T-helper 9 cell (primary cell): ENCODE measurements at places on chromosomes 3 and 15.
A peak's percentile ranks its signal among the peaks of the same experiment; 100 is the strongest.

- no peak for DNase-seq
These were observed 51.1 kb downstream of the CHST2 start for GRCh38 chr3:143170676-143171075.

GRCh38 chr15:50257924-50258323 is 7.6 kb downstream of the HDC start:
- DNase-seq = no peak

- no peak for DNase-seq
These were observed 7.7 kb downstream of the SLC6A6 start for GRCh38 chr3:14410106-14410502.

DNA sequence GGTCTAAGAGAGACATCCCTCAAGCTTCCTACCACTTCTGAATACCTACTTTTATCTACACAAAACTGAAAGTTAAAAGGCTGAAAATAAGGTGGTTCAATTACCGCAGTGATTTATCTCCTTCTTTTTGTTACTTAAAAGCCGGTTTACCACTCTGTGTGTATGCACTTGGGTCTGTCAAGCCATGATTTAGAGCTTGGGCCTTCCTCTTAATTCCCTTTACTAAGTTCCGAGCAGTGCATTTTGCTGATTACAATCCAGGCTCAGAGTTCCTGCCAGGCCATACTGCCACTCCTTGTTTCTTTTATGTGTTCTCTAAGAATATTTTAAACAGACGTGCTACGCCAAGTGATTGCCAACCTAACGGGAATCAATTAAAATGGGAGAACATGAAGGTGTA is 16.5 kb downstream of the KCTD6 start:
- no peak for DNase-seq

- DNase-seq = no peak
These were observed 1026.0 kb downstream of the TUSC7 start for GRCh38 chr3:117735481-117736101.

- DNase-seq = no peak
These were observed 30.4 kb downstream of the FSTL1 start for GRCh38 chr3:120420360-120420759.

DNA sequence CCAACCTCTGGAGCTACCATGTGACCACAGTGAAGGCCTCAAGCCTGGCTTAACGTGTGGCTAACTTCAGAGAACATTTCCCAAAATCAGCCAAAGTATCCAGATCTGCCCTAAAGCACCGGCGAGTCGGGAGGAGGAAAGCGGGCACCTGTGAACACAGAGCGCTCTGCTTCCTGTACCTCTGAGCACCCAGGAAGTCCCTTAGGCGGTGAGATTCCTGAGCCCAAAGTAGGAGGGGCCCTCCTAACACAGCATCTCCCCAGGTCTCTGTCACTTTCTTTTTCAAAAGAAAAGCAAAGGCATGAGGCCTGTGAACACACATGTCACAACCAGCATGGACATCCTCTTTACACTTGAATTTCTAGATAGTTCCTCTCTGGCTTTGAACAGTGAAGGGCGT is 944 bp upstream of the EIF4E3 start:
- peak; percentile 47 for DNase-seq

DNA sequence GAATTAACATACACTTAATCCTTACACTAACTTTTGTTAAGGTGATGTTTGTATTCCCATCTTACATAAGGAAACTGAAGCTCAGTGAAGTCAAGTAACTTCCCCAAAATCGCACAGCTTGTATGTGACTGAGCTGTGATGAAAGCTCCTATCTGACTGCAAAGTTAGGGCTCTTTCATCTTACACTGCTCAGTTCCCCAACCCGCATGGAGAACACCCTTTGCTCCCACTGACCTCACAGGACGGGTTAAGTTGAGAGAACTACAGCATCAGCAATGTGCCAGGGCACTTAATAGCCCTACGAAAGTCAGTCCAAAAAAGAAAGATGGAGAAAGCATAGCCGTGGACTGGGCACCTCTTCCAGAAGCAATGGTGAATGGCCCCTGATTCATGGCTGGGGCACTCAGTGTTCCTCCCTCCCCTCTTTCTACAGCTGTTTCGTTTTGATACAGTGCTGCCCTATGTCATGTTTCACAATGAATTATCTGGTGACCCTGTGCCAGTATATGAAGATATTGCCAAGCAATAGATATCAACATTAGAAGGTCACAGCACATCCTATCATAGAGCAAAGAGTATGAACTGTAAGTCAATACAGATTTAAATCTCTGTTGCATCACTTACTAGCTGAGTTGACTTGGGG is 38.0 kb downstream of the CADPS start:
- DNase-seq = no peak

GRCh38 chr3:150174179-150174578 is 203.5 kb upstream of the PFN2 start:
- no peak for DNase-seq

- DNase-seq = no peak
These were observed 101.9 kb downstream of the CHDH start for GRCh38 chr3:53744351-53744750.

DNA sequence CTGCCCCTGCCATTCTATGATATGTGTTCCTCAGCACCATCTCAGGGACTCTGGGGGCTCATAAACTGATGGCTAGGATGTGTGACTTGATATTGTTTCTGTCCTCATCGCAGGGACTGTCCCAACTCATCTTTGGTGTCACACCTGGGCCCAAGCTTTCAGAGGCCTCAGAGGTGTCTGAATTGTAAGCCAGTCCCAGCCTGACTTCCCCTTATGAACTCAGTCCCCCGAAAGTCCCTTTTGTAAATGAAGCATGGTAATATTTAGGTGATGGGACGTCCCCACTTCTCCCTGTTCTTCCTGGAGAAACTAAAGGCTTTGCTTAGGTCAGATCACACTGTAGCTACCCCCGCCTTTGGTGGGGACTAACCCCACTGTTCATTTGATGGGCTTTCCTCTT is 142.4 kb upstream of the TLE3 start:
- no peak for DNase-seq

DNA sequence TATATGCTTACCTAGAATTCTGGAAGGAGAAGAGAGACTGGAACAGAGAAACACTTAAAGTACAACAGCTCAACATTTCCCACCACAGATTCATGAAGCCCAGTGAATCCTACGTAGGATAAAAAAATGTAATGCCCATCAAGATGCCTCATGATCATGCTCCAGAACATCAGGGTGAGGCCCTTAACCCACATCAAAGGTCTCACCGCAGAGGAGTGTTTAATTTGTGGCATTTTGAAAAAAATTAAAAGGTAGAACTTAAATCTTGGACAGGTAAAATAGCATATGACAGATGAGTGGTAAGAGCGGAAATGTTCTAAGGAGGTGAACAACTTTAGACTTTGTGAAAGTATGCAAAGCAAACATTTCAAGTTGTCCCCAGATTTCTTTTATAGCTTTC is 9.7 kb upstream of the SLC6A20 start:
- no peak for DNase-seq

DNA sequence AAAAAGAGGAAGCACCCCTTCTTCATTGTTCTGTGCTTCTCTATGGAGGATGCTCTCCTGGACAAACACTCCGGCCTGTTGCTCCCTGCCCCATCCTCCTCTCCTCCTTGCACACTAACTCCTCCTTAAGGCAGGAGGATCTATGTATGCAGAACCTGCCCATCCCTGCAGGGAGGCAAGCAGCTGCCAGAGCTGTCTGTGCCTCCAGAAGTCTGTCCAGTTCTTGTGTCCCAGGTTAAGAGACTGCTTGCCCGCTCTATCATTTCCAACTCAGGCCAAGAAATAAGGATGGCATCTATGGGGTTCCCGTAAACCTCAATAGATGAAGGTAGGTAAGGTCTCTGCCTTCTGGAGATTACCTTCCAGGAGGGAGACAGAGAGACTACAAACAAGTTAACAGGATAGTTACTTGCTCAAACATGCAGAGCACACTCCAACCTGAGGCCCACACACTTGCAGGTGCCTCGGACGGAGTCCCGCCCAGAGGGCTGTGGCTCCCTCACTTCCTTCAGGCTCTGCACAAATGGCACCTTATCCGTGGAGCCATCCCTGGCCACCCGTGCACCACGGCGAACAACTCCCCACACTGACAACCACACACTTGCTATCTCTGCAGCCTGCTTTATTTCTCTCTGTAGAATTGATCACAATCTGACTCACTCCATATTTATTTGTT is 6.9 kb downstream of the XXYLT1 start:
- DNase-seq = no peak

- no peak for DNase-seq
These were observed 378.1 kb downstream of the TIGIT start for GRCh38 chr3:114671741-114672510.

- DNase-seq = no peak
These were observed 3.3 kb downstream of the CERS3 start for GRCh38 chr15:100525436-100525835.

- DNase-seq = no peak
These were observed 4.7 kb downstream of the KBTBD13 start for GRCh38 chr15:65081270-65081669.

DNA sequence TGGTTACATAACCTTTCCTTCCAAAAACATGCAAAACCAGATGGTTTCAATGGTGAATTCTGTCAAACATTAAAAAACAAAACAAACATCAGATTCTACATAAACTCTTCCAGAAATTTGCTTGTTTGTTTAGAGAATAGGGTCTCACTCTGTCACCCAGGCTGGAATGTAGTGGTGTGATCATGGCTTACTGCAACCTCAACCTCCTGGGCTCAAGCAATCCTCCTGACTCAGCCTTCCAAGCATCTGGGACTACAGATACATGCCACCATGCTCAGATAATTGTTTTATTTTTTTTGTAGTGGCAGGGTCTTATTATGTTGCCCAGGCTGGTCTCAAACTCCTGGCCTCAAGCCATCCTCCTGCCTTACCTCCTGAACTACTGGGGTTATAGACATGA is 36.1 kb downstream of the FBXL2 start:
- no peak for DNase-seq

DNA sequence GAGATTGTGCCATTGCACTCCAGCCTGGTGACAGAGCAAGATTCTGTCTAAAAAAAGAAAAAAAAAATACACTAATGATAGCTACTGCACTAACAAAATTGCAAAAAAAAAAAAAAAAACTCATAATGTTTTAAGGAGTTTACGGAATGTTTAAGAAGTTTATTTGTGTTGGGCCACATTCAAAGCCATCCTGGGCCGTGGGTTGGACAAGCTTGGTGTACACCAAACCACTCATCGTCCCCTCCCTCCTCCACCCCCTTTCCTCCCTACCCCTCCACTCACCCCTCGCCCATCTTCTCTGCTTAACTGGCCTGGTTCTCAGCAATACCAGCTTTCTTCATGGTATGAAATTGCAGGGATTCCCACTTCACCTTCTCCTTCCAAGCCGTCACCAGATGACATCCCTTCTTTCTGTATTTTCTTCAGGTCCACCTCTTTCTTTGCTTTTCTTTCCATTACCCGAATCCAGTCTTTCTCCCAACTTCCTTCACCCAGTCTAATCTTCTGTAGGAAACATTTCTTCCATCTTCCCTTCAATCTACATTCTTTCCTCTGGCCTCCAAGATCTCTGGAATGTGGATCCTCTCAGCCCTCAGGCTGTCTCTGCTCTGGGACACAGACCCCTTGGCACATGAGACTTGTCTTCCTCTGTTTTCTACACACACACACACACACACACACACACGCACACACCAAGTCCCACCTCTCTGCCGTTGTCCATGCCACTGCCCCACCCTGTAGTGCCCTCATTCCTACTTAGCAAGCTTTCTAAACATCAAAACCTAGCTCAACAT is 3.5 kb upstream of the MESP1 start:
- DNase-seq = no peak

DNA sequence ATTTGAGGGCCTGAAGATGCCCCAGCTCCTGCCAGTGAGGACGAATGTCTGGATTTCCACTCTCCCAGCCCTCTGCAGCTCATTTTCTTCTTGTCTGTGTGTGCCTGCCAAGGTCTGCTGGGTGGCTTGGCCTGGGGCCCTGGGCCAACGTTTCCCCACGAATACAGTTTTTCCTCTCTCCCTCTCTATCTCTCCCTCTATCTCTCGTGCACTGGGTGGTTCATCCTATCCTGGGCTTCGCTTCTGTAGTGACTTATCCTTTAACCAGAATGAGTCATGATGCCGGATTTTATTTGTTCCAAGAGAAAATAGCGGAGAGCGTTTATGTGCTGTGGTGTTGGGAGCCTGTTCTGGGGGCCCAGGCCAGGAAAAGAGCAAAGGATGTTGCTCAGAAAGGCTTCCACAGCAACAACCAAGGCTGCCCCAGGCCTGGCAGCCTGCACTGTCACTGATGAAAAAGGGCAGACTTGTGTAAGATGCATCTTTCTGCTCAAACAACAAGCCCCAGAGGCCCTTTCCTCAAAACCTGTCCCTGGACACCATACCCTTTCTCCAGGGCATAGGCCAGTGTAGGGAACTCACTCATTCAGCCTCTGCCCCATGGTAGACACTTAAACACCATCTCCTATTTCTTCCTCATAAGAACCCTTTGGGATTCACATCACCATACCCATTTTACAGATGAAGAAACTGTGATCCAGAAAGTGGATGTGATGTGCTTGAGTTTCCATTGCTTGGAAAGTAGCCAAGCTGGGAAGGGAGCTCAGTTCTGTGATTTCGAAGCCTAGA is 47.3 kb downstream of the ITGA11 start:
- no peak for DNase-seq

GRCh38 chr3:12034440-12034839 is 30.3 kb downstream of the SYN2 start:
- no peak for DNase-seq

DNA sequence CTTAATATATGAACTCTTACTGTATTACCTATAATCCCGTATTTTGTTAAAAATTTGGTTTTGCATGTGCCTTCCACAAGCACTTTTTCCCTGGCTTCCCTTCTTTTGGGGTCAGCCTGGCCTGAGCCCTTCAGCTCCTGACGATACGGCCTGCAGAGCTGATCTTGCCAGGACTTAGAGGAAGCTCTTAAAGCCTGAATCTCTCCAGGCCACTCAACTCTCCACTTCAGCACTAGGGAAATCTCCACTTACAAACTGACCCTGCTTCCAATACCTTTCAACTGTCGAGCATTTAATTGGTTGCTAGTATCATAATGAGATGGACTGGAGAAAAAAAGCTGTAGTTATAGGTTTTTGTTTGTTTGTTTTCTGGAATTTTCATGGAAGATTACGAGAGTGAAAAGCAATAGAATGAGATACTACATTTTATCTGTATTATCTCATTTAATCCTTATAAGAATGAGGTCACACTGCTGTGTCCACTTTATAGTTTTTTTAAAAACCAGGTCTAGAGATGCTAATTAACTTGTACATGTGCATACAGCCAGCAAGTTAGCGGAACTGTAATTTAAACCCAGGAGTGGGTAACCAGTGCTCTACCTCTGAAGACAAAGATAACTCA is 54.8 kb downstream of the ZBTB38 start:
- DNase-seq = no peak

DNA sequence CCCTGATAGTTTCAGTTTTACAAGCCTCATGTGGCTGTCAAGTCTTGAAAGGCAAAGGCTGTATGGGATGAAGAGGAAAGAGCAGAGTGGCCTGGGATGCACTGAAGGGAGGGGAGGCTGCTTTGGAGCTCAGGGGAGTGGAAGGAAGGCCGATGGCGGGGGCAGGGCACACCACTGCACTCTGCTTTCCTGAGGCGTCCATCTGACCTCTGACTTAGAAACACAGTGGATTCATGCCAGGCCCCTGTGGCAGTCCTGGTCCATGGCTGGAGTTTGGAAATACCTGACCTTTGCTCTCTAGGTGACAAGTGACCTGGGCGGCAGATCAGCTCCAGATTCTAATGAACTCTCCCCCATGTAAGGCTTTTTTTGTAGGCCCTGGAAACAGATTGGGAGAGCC is 19.0 kb downstream of the FAH start:
- no peak for DNase-seq

- no peak for DNase-seq
These were observed 21.3 kb upstream of the NUDT16 start for GRCh38 chr3:131360191-131360755.

GRCh38 chr3:112116748-112117186 is 16.3 kb downstream of the GCSAM start:
- DNase-seq = no peak

GRCh38 chr15:74121858-74122257 is 8.5 kb upstream of the ISLR2 start:
- no peak for DNase-seq
